ENCODE measurements at places on chromosomes 16 and 17.

DNA sequence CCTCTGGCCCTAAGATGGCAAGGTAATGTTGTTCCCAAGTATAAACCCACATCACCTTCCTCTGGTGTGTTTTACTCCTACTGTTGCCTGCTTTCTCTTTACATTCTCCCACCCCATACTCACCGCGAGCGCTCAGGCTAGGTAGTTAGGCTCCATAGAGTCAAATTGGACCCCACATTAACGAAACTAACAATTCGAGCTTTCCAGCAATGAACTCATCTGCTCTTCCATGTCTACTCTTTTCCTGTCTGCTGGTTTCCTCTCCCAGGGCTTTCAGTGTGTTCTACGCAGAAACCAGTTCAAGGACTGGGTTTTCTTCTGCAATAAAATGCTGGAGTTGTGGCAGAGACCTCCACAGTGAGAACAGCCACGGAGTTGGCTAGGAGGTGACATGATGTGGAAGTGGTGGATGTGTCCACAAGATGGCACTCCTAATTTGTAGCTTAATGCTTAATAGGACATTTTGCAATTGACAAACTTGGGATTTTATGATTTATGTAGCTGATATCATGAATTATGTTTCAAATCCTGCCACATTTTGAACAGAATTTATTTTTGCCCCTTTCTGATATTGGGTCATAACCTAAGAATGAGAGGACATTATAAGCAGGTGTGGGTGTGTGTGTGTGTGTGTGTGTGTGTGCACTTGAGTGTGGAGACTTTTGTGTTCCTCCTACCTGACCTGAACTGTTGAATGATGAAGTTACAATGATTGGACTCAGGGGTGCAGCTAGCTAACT is 2.2 kb upstream of the UQCRC2 start:
- no peak for DNase-seq

GRCh38 chr17:48528153-48528935 is 2.5 kb downstream of the HOXB1 start:
- no peak for DNase-seq

GRCh38 chr17:34133350-34133749 is 121.7 kb upstream of the CCL2 start:
- DNase-seq = no peak

DNA sequence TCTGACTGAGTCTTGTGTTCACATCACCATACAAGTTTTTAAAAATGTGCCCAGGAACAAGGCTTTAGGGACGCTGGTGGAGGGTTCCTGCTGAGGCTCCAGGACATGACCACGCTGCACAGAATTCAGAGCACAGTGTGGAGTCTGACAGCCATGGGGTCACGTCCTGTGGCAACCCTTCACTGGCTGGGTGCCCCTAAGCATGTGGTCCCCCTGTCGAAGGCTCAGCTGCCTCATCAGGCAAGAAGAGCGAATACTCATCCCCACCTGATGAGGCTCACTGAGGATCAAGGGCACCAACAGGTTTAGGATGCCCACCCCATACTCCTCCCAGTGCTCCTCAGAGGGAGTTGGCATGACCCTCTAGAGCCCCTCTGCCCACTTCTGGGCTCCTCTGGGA is 5.9 kb downstream of the PNMT start:
- DNase-seq = no peak

- no peak for DNase-seq
Measured at GRCh38 chr17:44053125-44053872, 13.2 kb downstream of the LSM12 start.

GRCh38 chr16:86117235-86117634 is 218.3 kb downstream of the IRF8 start:
- no peak for DNase-seq

DNA sequence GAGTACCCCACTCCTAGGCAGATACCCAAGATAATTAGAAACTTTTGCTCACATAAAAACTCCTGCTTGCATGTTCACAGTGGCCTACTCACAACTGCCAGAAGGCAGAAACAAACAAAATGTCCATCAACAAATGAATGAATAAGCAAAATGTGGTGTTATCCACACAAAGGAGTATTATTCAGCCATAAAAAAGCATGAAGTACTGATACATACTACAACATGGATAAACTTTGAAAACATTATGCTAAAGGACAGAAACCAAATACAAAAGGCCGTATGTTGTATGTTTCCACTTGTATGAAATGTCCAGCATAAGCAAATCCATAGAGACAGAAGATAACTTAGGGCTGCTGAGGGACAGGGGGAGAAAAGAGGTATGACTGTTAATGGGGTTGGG is 1.9 kb downstream of the HSDL1 start:
- DNase-seq = no peak

GRCh38 chr16:69143116-69143515 is 10.7 kb downstream of the UTP4 start:
- no peak for DNase-seq

- no peak for DNase-seq
Measured at GRCh38 chr17:77395501-77396048, 254.8 kb downstream of the SEC14L1 start.

DNA sequence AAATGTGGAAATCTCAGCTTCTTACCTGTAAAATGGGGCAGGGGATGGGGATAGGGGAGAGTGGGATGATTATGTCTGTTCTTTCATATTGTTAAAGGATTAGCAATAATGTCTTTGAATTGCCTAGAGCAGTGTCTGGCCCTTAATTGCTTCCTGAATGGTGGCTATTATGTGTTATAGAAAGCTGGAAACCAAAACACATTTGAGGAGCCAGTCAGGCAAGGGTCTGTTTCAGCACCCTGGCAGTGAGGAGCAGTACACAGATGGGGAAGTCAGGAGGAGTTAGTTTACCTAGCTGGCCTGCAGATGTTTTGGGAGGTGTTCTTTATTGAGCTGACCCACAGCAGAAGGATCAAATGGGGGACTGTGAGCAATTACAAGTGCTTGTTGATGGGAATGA is 63.0 kb downstream of the NUP93 start:
- no peak for DNase-seq

DNA sequence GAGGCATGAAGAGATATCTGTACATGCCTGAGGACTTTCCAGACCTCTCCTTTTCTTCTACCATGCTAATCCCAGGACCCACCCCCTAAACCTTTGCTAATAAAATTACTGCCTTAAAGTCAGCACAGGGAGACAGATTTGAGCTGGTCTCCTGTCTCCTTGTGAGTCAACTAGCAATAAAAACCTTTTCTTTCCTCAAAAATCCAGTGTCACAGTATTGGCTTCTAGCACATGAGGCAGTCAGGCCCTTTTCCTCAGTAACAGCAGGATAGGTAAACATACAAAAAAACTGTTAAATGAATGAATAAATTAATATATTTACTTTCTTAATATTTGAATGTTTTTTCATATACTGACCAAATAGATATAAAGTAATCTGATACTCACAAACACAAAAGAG is 41.3 kb downstream of the ABCA10 start:
- DNase-seq = no peak

- DNase-seq = no peak
Measured at GRCh38 chr16:67449336-67449735, 18.4 kb downstream of the HSD11B2 start.

DNA sequence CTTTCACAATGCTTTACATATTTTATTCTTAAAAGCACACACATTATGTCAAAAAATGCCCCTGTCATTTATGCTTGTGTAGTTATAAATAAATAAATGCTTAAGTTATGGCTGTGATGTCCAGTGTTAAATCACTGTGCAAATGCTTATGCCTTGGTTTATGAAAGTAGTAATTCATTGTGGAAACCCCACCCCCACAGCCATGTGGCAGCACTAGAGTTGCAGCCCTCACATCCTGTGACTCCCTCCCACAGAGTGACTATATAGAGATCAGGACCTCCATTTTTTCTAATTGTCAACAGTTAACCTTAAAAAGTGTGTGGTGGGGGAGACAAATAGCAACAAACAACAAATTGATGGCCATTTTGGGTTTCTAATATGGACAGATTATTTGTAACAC is 2.4 kb downstream of the SKAP1 start:
- no peak for DNase-seq

DNA sequence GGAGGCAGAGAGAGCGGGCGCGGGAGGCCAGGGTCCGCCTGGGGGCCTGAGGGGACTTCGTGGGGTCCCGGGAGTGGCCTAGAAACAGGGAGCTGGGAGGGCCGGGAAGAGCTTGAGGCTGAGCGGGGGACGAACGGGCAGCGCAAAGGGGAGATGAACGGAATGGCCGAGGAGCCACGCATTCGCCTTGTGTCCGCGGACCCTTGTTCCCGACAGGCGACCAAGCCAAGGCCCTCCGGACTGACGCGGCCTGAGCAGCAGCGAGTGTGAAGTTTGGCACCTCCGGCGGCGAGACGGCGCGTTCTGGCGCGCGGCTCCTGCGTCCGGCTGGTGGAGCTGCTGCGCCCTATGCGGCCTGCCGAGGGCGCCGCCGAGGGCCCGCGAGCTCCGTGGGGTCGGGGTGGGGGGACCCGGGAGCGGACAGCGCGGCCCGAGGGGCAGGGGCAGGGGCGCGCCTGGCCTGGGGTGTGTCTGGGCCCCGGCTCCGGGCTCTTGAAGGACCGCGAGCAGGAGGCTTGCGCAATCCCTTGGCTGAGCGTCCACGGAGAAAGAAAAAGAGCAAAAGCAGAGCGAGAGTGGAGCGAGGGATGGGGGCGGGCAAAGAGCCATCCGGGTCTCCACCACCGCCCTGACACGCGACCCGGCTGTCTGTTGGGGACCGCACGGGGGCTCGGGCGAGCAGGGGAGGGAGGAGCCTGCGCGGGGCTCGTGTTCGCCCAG is 1.2 kb upstream of the CBX4 start:
- no peak for DNase-seq

- no peak for DNase-seq
Measured at GRCh38 chr17:7667656-7668406, 17.1 kb downstream of the ATP1B2 start.

GRCh38 chr16:73020409-73020884 is 27.5 kb downstream of the ZFHX3 start:
- DNase-seq = no peak

GRCh38 chr17:82803606-82804005 is 36.2 kb downstream of the ZNF750 start:
- DNase-seq = no peak

DNA sequence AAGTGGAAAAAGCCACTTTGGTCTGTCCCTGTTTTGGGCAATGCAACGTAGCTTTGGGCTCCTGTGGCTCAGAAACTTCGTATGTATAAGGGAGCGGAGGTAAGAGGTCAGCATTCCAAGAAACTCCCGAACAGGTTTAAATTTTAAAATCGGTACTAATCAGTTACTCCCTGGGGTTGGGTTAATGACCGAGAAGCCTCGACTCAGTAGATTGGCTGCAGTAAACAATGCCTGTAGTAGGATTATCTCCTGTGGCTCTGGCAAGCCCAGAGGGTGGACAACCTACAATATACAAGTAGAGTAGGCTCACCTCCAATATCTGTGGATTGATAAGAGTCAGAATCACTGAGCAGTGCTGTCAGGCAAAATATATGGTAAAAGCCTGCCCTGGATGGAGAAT is 1.6 kb upstream of the GNA13 start:
- no peak for DNase-seq

DNA sequence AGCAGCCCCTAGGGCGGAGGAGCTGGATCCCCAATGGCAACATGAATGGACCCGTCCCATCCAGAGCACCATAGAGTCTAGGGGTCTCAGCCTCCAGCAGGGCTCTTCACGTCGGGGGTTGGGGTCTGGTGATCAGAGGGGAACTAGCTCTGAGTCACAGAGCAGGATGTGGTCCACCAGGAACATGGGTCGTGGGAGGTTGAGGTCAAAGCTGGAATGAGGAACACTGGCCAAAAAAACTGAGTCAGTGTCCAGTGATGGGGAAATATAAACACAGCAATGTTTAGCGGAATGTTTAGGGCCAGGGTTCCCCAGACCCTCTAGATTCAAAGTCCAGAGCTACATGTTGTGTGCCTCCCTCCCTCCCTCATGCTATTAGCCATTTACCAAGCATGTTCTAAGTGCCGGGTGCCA is 79.1 kb upstream of the C16orf82 start:
- DNase-seq = no peak

- no peak for DNase-seq
Measured at GRCh38 chr17:46887717-46888116, 35.2 kb upstream of the GOSR2 start.

DNA sequence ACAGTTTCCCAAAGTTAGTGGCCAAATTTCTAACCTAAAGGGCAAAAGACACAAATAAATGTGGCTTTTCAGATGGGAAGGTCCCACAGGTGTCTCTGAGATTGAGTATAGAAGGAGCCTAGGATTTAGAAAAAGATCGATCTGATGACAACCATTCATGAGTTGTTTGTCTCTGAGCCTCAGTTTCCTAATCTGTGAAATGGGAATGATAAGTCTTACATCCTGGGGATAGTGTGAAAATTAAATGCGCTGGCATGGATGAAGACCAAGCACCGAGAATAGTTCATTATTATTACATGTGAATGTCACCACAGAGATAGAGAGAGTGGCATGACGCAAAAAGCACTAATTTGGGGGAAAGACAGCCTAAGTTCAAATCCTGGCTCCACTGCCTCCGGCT is 7.2 kb downstream of the CDH5 start:
- DNase-seq = no peak

DNA sequence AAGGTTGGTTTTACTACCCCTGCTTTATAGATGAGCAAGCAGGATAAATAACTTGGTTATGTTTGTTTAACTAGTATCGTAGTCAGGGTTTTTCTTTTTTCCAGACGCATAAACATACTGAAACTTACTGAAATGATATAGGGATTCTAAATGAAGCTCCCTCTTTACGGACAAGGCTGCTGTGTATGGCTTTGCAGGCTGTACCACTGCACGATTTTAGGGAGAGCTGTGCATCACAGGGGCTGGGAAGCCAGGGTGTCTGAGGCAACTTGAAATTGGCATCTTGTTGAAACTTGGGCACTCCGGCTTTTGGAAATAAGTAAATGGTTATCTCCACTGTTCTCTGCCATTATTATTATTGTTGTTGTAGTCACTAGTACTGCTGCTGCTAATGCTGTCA is 218.1 kb upstream of the CDH8 start:
- no peak for DNase-seq

GRCh38 chr17:49015924-49016774 is 19.0 kb downstream of the IGF2BP1 start:
- DNase-seq = no peak

GRCh38 chr17:42288803-42289610 is 709 bp downstream of the STAT5A start:
- DNase-seq = peak; percentile 62

GRCh38 chr16:85441189-85441889 is 171.8 kb upstream of the GSE1 start:
- no peak for DNase-seq

DNA sequence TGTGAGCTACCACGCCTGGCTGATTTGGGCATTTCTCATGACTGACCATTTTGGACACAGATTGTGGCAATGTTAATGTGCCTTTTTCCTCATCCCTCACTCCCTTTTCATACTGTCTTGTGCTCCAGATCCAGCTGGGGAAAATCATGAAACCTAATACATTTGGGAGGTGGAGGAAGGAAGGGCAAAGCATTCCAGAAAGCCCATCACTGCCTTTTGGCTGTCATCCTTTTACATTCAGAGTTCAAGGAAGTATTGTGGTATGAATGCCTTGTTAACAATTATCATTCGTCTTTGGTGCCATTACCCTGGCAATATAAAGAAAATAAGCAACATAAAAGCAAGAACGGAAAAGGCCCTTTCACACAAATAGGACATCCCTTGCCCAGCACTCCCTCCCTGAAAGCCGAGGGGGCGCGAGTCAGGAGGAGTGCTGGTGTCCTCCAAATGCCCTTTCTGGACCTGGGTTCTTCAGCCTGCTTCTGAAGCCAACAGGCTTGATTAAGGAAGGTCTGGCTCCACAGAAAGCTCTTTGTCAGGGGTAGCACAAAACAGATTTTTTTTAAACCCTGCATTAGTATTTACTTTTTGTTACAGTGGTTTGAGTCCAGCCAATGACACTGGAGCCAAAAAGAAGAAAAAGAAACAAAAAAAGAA is 20.1 kb downstream of the NMT1 start:
- no peak for DNase-seq

All from H1 (cell line).